ENCODE measurements at places on chromosomes 6 and 20.

DNA sequence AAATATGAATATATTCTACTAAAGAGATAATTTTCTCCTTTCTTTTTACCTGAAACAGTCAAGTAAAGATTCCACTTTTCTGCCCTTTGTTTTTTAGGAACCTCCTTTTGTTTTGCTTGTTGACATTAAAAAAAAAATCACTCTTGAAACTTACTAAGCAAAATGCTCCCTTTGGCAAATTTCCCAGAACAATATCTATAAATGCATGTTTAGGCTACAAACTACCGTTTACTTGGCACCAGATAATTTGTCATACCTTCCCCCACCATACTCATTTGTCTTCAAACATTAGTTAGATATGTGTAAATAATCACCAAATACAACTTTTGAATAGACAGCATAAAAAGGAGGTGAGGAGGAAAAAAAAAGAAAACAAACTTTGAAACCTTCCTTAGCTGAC lies 604.7 kb downstream of the RFPL4B start:
- DNase-seq = no peak

GRCh38 chr20:25294459-25295385 lies 46.8 kb downstream of the PYGB start:
- peak; percentile 70 for DNase-seq

- no peak for DNase-seq
Observed at GRCh38 chr6:84615113-84615850, 149.1 kb downstream of the TBX18 start.

GRCh38 chr20:46649650-46649949 lies 1.7 kb downstream of the SLC13A3 start:
- DNase-seq = no peak

- DNase-seq = no peak
Observed at GRCh38 chr20:56788041-56788670, 159.1 kb downstream of the TFAP2C start.

DNA sequence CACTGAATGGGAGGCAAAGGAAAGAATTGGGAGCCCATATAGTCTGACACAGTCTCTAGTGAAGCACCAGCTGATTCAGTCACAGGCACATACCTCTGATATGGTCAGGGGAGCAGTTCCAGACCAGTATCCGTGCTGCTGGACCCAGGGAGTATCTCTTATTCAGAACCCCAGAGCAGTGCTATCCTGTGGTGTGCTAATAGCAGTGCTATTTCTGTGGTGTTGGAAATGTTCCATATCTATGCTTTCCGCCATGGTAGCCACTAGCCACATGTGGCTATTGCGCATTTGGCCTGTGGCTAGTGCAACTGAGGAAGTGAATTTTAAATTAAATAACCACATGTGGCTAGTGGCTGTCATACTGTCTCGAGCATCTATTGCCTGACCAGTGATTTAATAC lies 11.0 kb downstream of the SCUBE3 start:
- DNase-seq = no peak

GRCh38 chr20:60541991-60542390 lies 583.8 kb downstream of the CDH26 start:
- DNase-seq = no peak

- DNase-seq = peak; percentile 58
Observed at GRCh38 chr6:7467007-7467897, 74.2 kb upstream of the DSP start.

- DNase-seq = no peak
Observed at GRCh38 chr20:62088258-62089127, 22.8 kb upstream of the TAF4 start.

DNA sequence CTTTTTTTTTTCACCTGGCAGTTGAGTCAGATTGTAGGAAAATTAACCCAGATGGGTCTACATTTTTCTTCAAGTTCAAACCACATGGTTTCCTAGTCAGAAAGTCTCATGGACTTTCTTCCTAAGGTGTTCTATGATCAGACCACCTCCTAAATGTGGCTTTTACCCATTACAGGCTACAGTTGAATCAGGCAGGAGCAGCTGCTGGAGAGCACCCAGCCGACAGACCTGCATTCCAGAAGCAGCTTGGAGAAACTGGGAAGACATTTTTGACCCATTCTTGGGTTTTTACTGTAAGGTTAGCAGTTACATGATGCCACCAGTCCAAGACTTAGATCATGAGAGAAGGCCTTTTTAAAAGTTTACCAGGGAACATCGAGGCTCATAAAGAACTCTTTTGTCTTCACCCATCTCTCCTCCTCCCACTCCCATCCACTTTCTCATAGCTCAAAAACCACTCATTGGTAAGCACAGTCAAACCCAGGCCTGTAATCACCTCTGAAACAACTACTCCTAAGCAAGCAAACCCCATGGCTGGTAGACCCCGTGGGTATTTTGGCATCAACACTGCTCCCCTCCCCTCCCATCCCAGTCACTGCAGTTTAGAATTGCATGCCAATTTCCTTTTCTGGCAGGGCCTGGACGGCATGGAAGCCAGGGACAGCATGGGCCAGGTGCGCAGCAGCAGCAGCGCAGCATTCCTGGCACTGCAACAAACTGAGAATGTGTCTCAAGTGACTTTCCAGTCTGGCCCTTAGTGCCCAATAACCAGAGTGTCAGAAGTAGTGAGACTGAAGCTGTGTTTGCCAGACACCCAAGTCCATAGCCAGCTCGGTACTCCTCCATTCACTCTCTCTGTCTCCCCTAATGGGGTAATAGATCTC lies 113.7 kb downstream of the CLIC5 start:
- DNase-seq = no peak

DNA sequence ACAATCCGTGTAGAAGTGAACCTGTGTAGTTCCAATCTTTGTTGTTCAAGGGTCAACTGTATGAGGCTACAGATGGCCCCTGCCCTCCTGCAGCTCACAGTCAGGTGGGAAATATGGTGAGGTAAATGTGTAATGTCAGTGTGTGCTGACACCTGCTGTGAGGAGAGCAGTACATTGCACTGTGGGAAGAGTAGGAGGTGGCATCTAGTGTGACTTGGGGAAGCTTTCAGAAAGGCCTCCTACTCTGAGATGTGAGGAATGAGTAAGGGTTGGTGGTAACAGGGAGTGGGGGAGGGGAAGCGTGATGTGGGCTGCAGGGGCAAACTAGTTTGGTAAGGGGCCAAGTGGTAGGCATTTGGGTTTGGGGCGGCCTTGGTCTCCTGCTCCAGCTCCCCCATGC lies 188.8 kb downstream of the FARS2 start:
- DNase-seq = no peak

DNA sequence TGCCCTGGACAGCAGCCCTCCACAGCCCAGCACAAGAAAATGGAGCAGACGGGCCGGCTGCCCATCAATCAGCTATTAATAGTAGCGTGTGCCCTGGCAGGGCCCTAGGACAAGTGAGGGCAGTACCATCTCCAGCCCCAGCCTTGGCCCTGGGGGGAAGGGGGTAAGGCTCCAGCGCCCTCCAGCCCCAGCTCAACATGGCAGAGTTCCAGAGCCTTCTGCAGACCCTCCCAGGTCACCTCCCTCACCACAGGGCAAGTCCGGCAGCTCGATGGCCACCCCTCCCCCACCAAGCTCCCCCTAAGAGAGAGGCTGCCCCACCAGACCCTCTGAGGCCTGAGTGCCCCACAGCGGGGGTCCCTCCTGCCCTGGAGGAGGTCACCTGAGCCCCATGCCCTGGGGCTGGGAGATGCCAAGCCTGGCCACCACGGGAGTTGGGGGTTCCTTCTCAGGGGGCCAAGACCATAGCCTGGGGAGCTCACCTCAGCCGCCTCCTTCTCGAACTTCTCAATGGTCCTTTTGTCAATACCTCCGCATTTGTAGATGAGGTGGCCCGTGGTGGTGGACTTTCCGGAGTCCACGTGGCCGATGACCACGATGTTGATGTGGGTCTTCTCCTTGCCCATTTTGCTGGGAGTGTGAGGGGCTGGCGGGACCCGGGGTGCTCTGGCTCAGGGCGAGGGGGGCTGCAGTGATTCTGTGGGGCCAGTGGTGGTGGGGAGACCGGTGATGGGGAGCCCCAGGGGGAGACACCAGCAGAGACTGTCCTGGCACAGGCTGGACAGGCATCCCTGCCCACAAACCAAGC lies 1.5 kb downstream of the EEF1A2 start:
- no peak for DNase-seq

GRCh38 chr6:19613678-19614077 lies 223.5 kb upstream of the ID4 start:
- DNase-seq = no peak

DNA sequence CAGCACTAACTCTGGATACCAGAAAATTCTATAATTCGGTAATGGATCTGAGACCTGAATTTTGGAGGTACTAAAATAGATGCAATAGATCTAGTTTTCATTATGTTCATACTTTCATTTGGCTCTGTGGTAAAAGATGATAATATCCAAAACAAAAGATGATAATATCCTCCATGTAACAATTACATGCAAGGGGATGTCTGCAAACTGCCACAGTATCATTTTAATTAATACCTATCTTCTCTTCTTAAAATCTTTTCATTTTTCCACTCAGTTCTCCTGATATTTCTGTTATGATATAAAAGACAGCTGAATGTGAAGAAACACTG lies 15.6 kb downstream of the BTN2A1 start:
- no peak for DNase-seq

- no peak for DNase-seq
Observed at GRCh38 chr20:60691966-60692615, 560.0 kb upstream of the CDH4 start.

GRCh38 chr6:39847221-39847620 lies 55.0 kb downstream of the DAAM2 start:
- no peak for DNase-seq

DNA sequence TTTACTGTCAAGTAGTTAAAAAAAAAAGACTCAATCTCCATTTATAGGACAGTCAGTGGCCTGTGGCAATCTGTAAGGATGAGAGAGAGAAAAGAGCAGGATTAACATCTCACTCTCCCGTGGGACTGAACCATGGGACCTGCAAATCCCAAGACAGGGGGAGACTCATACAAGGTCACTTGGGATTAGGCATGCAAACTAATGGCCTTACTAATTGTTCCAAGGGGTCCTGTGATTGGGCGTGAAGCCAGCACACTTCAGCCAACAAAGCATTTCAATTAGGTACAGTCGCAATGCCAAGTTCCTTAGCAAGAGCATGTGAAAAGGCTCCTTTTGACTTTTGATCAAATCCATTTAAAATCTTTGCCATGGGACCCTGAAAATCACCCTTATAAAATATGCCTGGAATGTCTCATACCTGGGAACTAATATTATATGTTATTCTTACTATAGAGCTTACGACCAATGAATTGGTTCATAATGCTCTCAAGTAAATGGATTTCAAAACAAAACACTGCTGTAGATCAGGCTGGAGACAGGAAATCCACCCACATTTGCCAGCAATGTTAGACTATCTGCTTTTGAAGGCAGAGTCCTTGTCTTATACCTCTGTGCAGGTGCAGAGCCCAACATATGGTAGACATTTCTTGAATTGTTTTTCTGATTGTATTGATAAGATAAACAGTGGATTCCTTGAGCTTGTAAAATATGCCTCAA lies 412.5 kb downstream of the GJA1 start:
- DNase-seq = no peak

DNA sequence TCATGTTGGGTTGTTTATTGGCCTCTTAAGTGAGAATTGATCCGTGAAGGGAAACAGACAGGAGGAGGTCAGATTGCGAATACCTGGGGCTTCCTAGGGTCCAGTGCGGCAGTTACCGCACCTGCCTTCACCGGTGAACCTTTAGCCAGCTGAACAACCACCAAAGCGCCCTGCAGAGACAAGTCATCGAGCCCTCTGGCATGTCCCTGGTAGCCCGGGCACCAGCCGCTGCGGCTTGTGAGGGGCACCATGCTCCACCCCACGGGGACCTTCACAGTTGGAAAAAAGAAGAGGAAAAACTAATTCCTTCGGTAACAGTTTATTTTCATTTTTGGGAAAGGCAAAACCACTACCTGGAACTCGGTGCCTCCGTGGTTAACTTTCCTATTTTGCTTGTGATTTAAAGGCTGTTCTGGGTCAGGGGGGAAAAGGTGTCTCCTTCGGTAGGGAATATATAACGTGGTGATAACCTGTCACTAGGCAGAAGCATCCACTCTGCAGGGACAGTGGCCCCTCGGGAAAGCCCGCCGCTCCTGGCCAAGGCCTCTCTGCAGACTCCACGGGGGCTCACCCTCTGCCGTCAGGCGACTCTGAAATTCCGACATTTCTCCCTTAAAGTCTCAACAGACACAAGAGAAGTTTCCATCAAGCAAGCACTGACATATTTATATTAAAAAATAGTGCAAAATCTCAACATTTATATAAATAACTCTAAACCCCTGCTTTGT lies 30.7 kb upstream of the ZBP1 start:
- DNase-seq = no peak

GRCh38 chr6:36383606-36384005 lies 3.9 kb downstream of the ETV7 start:
- no peak for DNase-seq

GRCh38 chr20:4141291-4142240 lies 126.2 kb upstream of the RNF24 start:
- DNase-seq = no peak

DNA sequence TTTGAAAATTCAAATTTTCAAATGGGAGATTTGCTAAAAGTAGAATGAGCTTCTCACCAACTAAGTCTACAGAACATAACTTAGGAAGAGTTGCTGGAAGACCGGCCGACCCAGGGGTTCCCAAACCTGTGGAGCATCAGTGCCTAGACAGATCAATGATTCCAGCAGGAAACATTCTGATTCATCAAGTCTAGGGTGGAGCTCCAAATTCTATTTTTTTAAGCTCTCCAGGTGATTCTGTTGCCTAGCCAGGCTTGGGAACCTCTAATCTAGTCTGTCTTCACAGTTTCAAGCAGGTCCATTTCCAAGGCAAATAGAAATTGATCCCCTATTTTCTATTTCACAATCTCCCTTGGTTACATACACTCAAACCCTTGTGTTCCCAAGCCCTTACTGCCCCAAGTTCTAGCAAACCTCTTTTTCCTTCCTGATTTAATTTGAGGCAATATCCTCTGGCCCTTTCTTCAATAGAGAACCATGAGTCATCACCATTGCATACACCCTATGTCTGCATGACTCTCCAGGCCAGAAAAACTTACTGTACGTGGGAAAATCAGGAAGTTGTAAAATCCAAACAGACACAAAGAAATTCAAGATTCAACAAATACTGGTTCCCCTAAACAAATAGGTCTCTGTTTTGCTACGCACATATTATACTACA lies 8.9 kb downstream of the ATXN1 start:
- DNase-seq = no peak

- DNase-seq = no peak
Observed at GRCh38 chr6:163789199-163789810, 374.8 kb downstream of the QKI start.

GRCh38 chr6:37011656-37012378 lies 6.4 kb downstream of the FGD2 start:
- no peak for DNase-seq

- DNase-seq = no peak
Observed at GRCh38 chr6:139500977-139501376, 126.5 kb upstream of the CITED2 start.

GRCh38 chr20:22339091-22339881 lies 245.1 kb downstream of the FOXA2 start:
- peak; percentile 66 for DNase-seq

- DNase-seq = peak; percentile 14
Observed at GRCh38 chr6:40754461-40755045, 167.4 kb upstream of the LRFN2 start.

- peak; percentile 46 for DNase-seq
Observed at GRCh38 chr6:101391772-101392585, 1.5 kb upstream of the GRIK2 start.
